ENCODE measurements at places on chromosomes 2 and 18.

DNA sequence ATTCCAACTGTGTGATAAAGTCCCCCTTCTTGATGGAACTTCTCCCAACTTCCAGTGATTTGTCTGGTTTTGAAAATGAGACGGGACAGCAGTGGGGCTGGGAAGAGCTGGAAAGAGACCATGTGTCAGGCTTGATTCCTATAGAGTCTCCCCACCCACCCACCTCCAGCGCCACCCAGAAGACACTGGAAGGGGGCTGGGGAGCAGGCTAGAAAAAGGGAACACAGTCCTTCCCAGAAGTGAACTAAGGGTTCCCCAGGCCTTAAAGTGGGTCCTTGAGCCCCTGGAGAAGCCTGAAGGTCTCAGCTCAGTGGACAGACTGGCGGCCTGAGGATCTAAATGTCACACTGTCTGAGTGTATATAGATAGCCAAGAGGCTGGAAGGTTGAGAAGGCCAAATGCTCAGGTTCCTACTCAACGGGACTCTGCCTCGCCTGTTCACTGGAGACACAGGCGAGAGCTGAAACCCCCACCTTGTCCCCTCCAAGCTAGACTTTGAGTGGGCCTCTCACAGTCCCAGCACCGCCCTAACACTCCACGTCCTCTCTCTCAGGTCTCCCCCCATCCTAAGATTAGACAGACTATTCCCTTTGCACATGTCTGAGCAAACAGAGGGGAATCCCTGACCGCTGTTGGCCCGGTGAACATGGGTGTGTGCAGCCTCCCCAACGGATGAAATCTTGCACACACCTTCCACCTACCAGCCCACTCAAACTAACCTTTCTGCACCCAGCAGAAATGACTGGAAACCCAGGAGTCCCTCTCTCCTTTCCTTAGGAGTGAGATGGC, 1.6 kb downstream of the PKDCC start:
- no peak overlapping the region for H3K27ac ChIP-seq
- peak overlapping the region; percentile 75 for H3K4me3 ChIP-seq
- H3K27me3 ChIP-seq = peaks cover 22% of the 10 kb centered on the region

- H3K36me3 ChIP-seq = no peaks in the 10 kb centered on the region
- no peak for DNase-seq
- H3K27ac ChIP-seq = no peak overlapping the region
- no peak overlapping the region for H3K4me3 ChIP-seq
Observed at GRCh38 chr2:67164771-67165522, 232.2 kb upstream of the ETAA1 start.

GRCh38 chr2:144834363-144834762, 314.4 kb upstream of the ZEB2 start:
- H3K27me3 ChIP-seq = peaks cover 1% of the 10 kb centered on the region
- peaks cover 3% of the 10 kb centered on the region for H3K36me3 ChIP-seq
- H3K4me3 ChIP-seq = no peak overlapping the region
- H3K4me1 ChIP-seq = no peaks in the 10 kb centered on the region
- no peak for DNase-seq

DNA sequence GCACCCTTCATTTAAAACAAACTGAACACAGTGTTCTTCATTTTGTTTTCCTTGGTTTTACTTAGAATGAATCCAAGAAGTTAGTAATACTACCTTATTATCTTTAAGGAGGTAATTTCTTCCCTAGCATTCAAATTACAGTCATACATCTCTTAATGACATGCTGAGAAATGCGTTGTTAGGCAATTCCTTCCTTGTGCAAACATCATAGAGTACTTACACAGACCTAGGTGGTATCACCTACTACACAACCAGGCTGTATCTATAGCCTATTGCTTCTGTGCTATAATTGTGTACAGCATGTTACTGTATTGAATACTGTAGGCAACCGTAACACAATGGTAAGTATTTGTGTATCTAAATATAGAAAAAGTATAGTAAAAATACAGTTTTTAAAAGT, 8.4 kb upstream of the CABYR start:
- no peak overlapping the region for H3K4me3 ChIP-seq
- peaks cover 4% of the 10 kb centered on the region for H3K4me1 ChIP-seq
- DNase-seq = no peak
- H3K27me3 ChIP-seq = no peaks in the 10 kb centered on the region
- peaks cover 43% of the 10 kb centered on the region for H3K36me3 ChIP-seq

GRCh38 chr18:31931886-31932240, 11.1 kb downstream of the TRAPPC8 start:
- no peak overlapping the region for H3K27ac ChIP-seq
- no peak for DNase-seq
- H3K4me3 ChIP-seq = no peak overlapping the region
- H3K36me3 ChIP-seq = peaks cover 6% of the 10 kb centered on the region
- peaks cover 32% of the 10 kb centered on the region for H3K4me1 ChIP-seq
- no peaks in the 10 kb centered on the region for H3K27me3 ChIP-seq

DNA sequence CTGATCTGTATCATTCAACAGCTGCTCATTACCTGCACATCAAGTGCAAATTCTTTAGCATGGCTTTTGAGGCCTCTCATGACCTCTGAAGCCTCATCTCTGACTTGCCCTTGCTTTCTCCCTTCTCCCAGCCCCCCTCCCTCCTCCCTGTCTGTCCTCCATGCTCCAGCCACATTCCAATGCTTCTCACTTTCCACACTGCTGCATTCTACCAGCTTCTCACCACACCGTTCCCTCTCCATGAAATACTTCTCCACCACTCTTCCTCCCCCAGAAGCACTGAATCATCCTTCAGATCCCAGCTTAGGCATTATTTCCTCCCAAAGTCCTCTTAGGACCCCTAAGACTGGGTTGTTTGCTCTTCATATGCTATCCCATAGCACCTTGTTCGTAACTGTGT, 26.9 kb downstream of the GCG start:
- no peak for DNase-seq
- H3K4me1 ChIP-seq = no peaks in the 10 kb centered on the region
- H3K4me3 ChIP-seq = no peak overlapping the region
- H3K27me3 ChIP-seq = no peaks in the 10 kb centered on the region
- no peak overlapping the region for H3K27ac ChIP-seq

GRCh38 chr2:75320898-75321598, 121.7 kb upstream of the TACR1 start:
- no peak overlapping the region for H3K27ac ChIP-seq
- no peak for DNase-seq
- H3K36me3 ChIP-seq = no peaks in the 10 kb centered on the region
- H3K27me3 ChIP-seq = peaks cover 2% of the 10 kb centered on the region
- no peaks in the 10 kb centered on the region for H3K4me1 ChIP-seq

GRCh38 chr2:171128461-171128860, 32.2 kb downstream of the TLK1 start:
- H3K27ac ChIP-seq = no peak overlapping the region
- H3K4me1 ChIP-seq = peaks cover 91% of the 10 kb centered on the region
- H3K27me3 ChIP-seq = no peaks in the 10 kb centered on the region
- H3K4me3 ChIP-seq = no peak overlapping the region

GRCh38 chr2:127712999-127713398, 11.7 kb downstream of the SFT2D3 start:
- H3K4me1 ChIP-seq = no peaks in the 10 kb centered on the region
- H3K36me3 ChIP-seq = peaks cover 11% of the 10 kb centered on the region
- no peak for DNase-seq
- H3K27me3 ChIP-seq = no peaks in the 10 kb centered on the region
- no peak overlapping the region for H3K27ac ChIP-seq
- H3K4me3 ChIP-seq = no peak overlapping the region

DNA sequence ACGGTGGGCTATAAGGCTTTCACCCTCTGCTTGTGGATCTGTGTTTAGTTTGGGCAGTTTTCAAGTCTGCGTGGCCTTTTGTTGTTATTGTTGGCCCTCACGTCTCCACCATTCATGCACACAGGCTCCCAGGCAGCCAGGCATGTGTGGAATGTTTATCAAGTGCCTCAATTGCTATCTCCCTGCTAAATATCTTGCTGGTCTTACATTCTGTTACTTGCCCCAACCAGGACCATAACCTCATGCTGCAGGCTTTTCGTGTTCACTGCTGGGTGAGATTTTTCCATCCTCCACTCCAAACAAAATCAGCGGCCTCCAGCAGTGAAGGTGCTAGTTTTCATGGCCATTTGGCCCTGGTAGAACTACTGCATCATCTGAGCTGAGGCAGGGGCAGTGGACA, 63.0 kb upstream of the DSC1 start:
- H3K36me3 ChIP-seq = no peaks in the 10 kb centered on the region
- no peaks in the 10 kb centered on the region for H3K4me1 ChIP-seq
- DNase-seq = no peak
- H3K27ac ChIP-seq = no peak overlapping the region

GRCh38 chr2:232276084-232276732, 102.3 kb upstream of the ALPP start:
- H3K27me3 ChIP-seq = peaks cover 3% of the 10 kb centered on the region
- DNase-seq = no peak
- peaks cover 20% of the 10 kb centered on the region for H3K36me3 ChIP-seq
- H3K4me3 ChIP-seq = no peak overlapping the region
- no peaks in the 10 kb centered on the region for H3K4me1 ChIP-seq

DNA sequence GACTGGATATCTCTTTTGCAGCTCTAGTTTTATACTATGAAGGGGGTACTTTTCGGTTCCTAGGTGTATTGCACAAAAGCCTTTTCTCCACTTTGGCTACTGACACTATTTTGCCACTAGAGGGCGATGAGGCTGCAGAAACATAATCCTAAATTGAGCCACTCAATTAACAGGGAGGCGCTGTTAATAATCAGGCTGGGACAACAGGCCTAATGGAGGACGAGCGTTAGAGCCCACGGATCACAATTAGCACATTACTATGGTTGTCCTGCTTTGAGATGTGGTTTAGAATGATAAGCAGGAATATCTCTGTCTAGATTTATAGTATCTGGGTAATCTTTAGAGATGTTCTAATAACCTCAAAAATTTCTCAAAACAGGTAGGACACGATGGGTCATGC, 62.2 kb upstream of the PMAIP1 start:
- no peak overlapping the region for H3K27ac ChIP-seq
- H3K36me3 ChIP-seq = no peaks in the 10 kb centered on the region
- H3K4me3 ChIP-seq = no peak overlapping the region
- DNase-seq = peak; percentile 50

DNA sequence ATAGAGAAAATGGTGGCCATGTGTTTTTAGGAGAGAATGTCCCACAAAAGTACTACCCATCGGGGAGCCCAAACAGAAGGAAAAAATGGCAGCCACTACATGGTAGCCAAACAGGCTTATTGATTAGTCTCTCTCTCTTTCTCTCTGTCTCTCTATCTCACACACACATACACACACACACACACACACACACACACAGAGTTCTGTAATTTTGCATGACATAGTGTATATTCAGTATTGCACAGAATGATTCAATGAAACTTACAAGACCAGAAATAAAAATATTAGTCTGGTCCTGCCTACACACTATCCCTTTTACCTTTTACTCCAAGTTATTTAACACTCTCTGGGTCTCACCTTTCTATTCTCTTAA, 124.8 kb upstream of the SLC39A10 start:
- H3K36me3 ChIP-seq = peaks cover 3% of the 10 kb centered on the region
- H3K27ac ChIP-seq = peak overlapping the region; percentile 88
- H3K4me3 ChIP-seq = peak overlapping the region; percentile 87
- DNase-seq = no peak
- H3K27me3 ChIP-seq = peaks cover 4% of the 10 kb centered on the region
- H3K4me1 ChIP-seq = peaks cover 62% of the 10 kb centered on the region

DNA sequence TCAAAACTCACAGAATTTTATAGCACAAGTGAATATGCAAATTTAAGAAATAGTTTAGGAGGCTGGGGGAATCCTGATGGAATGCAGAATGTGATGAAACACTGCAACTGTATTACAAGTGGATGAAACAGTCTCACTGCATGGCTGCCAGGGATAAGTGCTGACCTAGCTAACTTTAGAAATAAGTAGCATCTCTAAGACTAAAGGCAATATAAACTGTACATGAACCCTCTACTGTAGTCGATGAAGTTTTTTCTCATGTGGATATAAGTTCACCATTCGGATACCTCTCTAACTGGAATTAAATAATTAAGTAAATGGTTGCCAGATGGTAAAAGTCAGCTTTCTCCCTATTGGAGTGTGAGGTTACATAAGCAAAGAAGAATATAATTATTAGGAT, 777.8 kb upstream of the RAB6C start:
- no peak overlapping the region for H3K27ac ChIP-seq
- no peaks in the 10 kb centered on the region for H3K27me3 ChIP-seq
- no peak for DNase-seq
- H3K4me1 ChIP-seq = no peaks in the 10 kb centered on the region
- H3K36me3 ChIP-seq = no peaks in the 10 kb centered on the region

DNA sequence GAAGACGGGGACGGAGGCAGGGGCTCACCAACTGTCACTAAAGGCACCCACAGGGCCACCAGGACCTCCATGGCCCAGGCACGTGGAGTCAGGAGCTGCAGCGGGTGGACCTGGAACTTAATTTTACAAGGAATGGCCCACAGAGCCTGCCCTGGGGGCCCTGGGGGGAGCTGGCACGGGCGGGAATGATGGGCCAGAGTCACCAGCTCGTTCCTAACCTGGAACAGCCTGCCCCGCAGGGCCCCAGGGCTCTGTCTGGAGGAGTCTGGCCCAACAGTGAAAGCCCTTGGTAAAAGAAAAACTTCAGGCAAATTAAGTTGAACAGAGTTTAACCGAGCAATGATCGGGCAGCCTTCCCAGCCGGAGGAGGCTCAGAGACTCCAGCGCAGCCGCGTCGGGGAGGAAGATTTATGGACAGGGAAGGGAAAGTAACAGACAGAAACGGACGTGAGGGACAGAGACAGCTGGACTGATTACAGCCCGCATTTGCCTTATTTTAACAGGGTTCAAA, 118.4 kb upstream of the TMEM18 start:
- H3K27me3 ChIP-seq = peaks cover 5% of the 10 kb centered on the region
- no peak overlapping the region for H3K27ac ChIP-seq
- no peaks in the 10 kb centered on the region for H3K4me1 ChIP-seq
- no peaks in the 10 kb centered on the region for H3K36me3 ChIP-seq

- DNase-seq = no peak
- no peaks in the 10 kb centered on the region for H3K4me1 ChIP-seq
- H3K4me3 ChIP-seq = no peak overlapping the region
- no peak overlapping the region for H3K27ac ChIP-seq
- H3K27me3 ChIP-seq = peaks cover 6% of the 10 kb centered on the region
Observed at GRCh38 chr2:204576362-204576979, 31.2 kb downstream of the PARD3B start.

DNA sequence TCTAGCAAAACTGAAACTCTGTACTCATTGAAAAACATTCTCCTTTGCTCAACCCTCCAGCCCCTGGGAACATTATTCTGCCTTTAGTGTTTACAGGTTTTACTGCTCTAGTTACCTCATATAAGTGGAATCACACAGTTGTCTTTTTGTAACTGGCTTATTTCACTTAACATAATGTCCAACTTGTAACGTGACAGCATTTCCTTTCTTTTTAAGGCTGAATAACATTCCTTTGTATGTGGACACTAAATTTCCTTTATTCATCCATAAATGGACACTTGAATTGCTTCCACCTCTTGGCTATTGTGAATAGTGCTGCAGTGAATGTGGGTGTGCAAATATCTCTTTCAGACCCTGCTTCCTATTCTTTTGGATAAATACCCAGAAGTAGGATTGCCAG, 144.9 kb downstream of the ACTR3 start:
- H3K36me3 ChIP-seq = no peaks in the 10 kb centered on the region
- DNase-seq = no peak
- no peaks in the 10 kb centered on the region for H3K4me1 ChIP-seq
- peaks cover 27% of the 10 kb centered on the region for H3K27me3 ChIP-seq

Measured in immature natural killer cell (primary cell).